Calu3 (cell line): ENCODE measurements at places on chromosomes 7 and 10. TPM values are rescaled to one million over a fixed set of nuclear protein-coding genes. Genes with fewer than 3 reads are reported as not detected.

CD36 gene
- total RNA-seq, result not detected in 2 replicates

CPED1 gene
- total RNA-seq, result 0.24 and 0.76 TPM in 2 replicates

DNA sequence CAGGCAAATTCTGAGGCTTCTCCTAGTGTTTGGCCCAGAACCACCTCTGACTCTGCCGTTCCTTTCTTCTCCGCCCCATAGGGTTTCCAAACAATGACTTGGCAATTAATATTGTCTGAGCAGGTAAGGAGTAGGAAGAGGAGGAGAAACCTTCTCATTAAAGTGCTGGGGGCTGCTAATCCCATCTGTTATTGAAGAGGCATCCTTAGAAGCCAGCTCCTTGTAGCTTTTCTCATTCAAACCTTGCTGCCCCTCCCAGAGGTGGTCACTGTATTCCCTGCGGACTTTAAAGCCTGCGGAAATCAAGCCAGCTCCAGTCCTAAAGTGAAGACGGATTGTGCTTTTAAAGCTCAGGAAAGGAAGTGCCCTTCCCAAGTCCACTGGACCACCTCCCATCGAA is 1.4 kb upstream of the NKX1-2 start:
- DNase-seq, result no peak

SPDYE1 gene
- total RNA-seq, result not detected in 2 replicates

SMO gene
- 2.1 and 3.6 TPM in 2 replicates for total RNA-seq

GRCh38 chr10:13439313-13440184 is 89.3 kb downstream of the BEND7 start:
- DNase-seq, result peak; percentile 17

TAS2R5 gene
- total RNA-seq, result 3.0 and 3.6 TPM in 2 replicates

GRCh38 chr10:102675011-102675665 is 30.9 kb downstream of the TRIM8 start:
- DNase-seq, result no peak

- no peak for DNase-seq
Observed at GRCh38 chr10:100041306-100042002, 31.7 kb upstream of the DNMBP start.

CDC14C gene
- 0.24 TPM in 1 of 2 replicates, not detected in the other for total RNA-seq

DNA sequence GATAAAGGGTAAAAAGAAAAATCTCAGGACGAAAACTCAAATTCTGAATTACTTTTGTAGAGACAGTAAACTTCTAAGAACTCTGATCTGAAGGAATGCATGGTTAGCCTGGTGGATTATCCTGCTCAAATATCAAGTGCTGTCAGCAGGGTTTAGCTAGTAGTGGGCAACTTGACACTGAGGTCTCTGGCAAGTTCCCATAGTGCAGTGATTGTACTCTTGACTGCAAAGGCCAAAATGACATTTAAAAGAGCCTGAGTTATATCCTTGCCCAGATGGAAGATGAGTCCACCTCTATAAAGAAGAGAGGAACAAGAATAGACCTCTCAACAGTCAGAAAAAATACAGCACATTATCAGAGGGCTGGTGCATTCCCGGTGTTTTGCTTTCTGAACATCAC is 304.5 kb upstream of the IMMP2L start:
- DNase-seq, result no peak

SLC16A12 gene
- 1.0 and 1.2 TPM in 2 replicates for total RNA-seq

ZPBP gene
- not detected in 2 replicates for total RNA-seq

TEX36 gene
- not detected in 2 replicates for total RNA-seq

DNA sequence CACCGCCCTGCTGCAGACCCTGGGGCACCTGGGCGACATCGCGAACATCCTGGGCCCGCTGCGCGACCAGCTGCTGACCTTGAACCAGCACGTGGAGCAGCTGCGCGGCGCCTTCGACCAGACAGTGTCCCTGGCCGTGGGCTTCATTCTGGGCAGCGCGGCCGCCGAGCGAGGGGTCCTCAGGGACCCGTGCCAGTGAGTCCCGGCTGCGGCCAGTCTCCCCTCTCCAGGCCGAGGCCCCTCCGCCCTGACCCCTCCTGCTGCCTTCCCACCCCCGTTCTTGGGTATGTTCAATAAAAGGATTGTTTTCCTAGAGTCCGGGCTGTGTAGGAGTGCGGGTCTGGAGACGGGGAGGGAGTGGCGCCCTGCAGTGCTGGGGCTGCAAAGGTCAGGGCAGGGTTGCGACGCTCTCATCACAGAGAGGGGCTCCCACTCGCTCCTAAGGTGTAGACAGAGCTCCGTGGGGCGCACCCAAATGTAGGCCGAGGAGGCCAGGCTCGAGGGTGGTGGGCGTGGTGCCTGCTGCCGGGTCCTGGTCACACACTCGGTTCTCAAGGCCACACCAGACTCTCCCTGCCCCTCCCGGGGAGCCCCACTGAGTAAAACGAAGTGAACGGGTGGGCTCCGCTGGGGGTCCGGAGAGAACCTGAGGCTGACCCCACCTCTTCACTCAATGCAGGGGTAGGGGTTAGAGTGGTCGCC is 1.4 kb downstream of the UTF1 start:
- DNase-seq, result no peak

DNA sequence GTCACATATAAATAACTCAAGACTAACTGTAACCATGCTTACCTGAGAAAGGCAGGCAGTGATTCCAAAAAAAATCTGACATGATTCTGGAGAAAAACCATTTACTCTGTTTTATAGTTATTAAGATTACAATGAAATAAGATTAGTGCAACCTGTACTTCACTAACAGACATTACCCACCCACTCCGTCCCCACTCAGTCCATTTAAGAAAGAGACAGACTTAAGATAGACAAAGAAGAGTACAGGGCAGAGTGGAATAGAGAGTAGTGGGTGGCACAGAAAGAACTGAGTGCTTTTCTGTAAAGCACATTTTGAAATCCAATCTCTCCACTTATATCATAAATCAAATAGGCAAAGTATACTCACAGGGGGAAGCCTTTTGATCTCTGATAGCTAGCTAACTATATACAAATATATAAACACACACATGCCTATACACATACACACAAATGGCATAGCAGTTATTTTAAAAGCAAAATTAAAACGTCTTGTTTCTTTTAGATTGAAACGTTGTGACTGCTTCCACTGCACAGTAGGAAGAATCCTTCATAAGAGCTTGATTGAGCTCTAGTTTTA is 11.9 kb downstream of the PAXIP1 start:
- DNase-seq, result no peak

DNA sequence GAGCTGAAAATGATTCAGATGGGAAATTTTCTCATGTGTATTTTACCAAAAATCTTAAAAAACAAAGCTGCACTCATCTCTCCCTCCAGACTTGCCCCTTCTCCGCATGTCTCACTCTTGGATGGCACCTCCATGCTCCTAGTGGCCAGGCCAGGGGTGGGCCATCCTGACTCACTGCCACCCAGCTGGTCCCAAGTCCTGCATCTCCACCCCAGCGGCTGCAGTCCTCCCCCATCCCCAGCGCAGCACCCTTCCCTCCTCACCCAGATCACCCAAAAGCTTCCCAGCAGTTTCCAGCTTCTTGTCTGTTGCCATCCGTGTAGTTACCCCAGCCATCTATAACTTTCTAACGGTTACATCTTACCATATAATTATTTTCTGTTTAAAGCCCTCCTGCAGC is 53.0 kb upstream of the INSIG1 start:
- DNase-seq, result no peak

- DNase-seq, result no peak
Observed at GRCh38 chr10:129673292-129673691, 206.3 kb downstream of the MGMT start.

DNA sequence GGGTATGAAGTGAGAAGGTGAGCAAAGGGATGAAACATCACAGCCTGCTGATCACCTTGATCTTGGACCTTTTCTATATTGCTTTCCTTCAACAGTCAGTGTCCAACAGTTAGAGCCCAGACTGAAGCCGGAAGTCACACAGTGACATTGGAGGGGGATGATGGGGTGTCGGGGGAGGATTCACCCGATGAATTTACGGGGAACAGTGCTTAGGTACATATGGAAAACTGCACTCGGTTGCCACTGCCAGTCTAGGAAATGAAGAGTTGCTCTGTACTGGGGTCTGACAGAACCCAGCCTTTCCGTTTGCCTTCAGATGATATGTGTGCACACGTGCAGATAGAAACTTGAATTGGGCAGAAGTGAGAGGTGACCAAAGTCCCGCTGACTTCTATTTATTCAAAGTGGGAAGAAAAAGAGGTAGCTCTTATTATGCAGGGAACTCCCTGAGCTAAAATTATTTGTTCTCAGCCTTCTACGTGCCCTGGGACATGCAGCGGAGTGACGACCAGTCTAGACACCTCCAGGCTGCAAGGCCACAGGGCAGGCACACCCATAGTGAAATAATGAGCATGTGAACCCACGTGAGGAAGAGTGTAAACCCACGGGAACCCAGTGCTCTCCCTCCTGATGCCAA is 107.2 kb upstream of the INHBA start:
- no peak for DNase-seq

DNA sequence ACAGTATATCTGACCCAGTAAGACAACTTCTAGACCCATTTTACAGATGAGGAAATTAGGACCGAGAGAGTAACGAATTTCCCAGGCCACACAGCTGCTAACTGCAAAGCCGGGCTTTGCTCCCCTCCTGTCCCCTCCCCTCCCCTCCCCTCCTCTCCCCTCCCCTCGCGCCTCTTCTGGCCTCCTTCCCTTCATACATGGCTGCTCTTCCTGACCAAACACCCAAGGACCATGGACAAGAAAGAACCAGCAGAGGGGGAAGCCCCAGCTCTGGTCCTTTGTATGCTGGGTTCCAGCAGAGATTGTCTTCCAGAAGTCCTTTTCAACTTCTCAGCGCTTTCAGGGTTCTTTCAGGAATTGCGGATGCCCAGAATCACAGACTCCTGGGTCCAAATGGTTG is 3.6 kb upstream of the TMEM72 start:
- no peak for DNase-seq

ABCB1 gene
- 5.7 and 15.8 TPM in 2 replicates for total RNA-seq

DNA sequence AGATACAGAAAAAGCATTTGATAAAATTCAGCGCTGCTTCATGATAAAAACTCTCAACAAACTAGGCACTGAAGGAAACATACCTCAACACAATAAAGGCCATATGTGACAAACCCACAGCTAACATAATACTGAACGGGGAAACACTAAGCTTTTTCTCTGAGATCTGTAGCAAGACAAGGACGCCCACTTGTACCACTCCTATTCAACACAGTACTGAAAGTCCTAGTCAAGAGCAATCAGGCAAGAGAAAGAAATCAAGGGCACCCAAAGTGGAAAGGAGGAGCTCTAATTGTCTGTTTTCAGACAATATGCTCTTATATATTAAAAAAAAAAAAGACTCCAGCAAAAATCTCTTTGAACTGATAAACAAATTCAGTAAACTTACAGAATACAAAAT is 13.3 kb downstream of the DIP2C start:
- no peak for DNase-seq

DNA sequence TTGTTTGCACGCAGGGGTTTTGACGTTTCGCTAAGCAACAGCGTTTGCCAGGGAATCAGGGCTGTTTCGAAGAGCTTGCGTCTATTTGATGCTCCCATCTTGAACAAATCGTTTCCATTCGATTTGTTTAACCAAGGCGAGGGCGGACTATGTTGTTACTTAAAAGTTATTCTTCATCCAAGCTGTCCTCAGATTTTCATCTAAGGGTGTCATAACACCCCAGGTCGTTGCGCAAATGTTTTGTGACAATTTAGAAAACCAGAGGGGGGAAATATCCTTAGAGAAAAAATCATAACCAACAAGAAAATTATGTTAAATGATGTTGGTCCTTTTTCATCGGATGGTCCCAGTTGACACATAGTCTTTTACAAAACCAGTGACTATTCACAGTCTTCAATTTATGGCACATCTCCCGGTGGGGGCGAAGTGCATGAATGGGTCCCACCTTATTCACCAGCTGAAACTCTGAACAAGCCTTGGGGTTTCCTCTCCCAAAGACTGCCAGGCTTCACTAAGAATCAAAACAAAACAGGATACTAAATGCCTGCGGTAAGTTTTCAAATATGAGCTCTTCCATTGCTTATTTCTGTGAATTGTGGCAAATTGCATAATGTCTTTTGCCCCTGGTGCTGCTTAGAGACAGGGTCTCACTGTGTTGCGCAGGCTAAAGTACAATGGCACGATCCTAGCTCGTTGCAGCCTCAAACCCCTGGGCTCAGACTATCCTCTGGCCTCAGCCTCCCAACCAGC is 109.9 kb downstream of the REEP3 start:
- no peak for DNase-seq

FAM107B gene
- 164 and 168 TPM in 2 replicates for total RNA-seq

GJD4 gene
- total RNA-seq, result not detected in 2 replicates

TAS2R4 gene
- total RNA-seq, result 2.4 and 3.0 TPM in 2 replicates

DNA sequence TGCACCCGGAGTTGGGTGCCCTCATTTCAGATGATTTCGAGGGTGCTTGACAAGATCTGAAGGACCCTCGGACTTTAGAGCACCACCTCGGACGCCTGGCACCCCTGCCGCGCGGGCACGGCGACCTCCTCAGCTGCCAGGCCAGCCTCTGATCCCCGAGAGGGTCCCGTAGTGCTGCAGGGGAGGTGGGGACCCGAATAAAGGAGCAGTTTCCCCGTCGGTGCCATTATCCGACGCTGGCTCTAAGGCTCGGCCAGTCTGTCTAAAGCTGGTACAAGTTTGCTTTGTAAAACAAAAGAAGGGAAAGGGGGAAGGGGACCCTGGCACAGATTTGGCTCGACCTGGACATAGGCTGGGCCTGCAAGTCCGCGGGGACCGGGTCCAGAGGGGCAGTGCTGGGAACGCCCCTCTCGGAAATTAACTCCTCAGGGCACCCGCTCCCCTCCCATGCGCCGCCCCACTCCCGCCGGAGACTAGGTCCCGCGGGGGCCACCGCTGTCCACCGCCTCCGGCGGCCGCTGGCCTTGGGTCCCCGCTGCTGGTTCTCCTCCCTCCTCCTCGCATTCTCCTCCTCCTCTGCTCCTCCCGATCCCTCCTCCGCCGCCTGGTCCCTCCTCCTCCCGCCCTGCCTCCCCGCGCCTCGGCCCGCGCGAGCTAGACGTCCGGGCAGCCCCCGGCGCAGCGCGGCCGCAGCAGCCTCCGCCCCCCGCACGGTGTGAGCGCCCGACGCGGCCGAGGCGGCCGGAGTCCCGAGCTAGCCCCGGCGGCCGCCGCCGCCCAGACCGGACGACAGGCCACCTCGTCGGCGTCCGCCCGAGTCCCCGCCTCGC is at the start of gene EGFR:
Gene EGFR (plus strand): TSS at position 657 of the 830 bp plus-strand sequence. CDS start 261 bp downstream, outside the sequence.
- DNase-seq, result peak; percentile 90

DNA sequence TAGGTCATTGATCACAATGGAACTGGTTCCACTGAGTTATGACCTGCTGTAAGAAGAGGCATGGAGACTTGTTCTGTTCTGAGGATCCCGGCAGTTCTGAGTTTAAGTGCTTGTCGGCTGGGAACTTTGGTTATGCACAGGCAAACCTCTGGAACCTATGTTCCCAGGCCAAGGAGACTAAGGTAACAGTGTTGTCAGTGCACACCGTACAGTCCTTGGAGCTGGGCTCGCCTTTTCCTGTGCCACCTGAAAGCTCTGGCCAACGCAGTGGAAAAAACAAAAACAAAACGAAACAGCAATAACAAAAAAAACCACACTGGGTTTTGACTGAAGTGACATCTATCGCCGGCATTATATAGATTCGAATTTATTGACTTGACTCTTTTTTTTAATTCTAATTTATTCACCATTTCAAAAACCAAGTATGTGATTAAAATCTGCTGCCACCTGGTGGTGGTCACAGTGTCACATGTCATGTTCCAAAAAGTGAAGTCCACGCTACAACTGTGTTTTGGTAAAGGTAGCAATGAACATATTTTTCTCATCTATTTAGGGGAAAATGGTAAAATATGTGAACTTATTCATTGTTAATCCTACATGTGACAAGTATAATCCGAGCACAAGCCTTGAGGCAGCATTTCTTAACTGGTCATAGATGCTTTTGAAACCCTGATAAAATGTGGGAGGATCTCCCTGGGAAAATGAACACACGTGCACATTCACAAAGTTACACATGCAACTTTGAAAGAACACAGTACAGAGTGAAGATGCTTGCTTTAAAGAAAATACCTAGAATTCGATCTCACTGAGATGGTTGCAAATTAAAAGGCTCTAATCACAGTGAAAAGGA is 113.8 kb upstream of the PPP2R2D start:
- DNase-seq, result peak; percentile 50
